ENCODE measurements at places on chromosomes 4 and X. TPM values are rescaled to one million over a fixed set of nuclear protein-coding genes. Genes with fewer than 3 reads are reported as not detected.

GRCh38 chrX:39601231-39602177, 496.3 kb downstream of the BCOR start:
- no peak for DNase-seq

- DNase-seq = no peak
Measured at GRCh38 chr4:165506849-165507248, 128.0 kb downstream of the CPE start.

The KCND1 gene
- total RNA-seq = 0.26 TPM

The HSFX2 gene
- total RNA-seq = not detected

- DNase-seq = peak; percentile 38
Measured at GRCh38 chr4:176792326-176793059, at the start of gene VEGFC. Gene VEGFC, minus strand, starts transcription at chr4:176792922. Its CDS starts 611 bp downstream, at chr4:176792311.

GRCh38 chr4:151226004-151226932, 50.7 kb upstream of the PRSS48 start:
- DNase-seq = peak; percentile 92

The ASB12 gene
- not detected for total RNA-seq

DNA sequence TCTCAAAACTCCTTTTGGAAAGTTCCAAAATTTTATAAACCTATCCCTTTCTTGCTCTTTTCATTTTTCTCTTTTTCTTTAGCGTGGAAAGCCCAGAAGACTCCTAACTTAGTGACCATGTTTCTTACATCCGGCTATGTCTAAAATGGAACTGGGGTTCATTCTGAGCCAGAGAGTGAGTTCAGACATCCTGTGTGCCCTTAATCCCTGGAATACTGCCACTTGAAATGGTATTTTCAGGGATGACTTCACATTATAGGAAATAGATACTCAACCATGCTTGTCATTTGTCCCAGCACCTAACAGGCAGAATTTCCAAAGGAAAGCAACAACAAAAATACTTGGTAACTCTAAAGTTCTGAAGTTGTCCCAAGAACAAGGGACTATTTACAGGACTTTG, 379.6 kb downstream of the ARHGAP24 start:
- no peak for DNase-seq

The ATP1B4 gene
- not detected for total RNA-seq

DNA sequence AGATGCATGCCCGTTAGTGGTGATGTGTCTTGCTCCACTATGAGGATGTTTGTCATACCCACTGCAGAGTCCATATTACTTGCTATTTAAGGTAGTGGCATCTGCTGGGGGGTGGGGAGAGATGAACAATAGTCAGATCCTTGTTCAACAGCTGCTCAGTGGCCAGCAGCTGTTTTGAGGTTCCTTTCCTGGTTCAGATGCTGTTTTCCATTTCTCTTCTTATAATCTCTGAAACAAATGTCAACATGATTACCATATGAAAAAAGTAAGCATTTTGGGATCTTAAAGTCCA, 1567.9 kb upstream of the TENM3 start:
- DNase-seq = no peak

- peak; percentile 88 for DNase-seq
Measured at GRCh38 chr4:154719087-154719486, 24.7 kb upstream of the LRAT start.

DNA sequence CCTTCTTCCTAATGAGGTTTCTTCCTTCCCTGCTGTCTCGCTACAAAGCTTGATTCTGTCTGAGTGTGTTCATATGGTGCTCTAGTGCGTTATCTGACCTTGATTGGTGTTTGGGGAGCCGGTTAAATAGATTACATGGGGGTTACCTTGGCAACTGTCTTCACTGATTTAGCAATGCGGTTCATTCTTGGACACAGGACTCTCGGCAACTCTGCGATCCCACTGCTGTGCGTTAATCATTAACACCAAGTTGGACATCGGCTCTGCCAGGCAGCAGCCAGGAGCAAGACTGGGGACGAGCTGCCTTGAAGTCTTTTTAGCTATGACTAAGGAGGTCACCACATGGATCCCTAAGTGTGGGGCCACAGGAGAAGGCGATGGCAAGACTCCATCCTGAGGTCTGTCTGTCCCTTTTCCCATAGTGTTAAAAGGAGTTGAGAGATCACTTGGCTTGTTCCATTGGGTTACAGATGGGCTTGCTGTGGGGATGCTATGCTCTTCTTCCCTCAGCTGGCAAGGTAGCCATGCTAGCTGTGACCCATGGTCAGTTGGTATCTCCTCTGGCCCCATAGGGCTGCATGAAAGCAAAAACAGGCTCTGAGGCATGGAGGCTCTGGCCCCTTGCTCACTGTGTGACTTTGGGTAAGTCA, 93.4 kb upstream of the MAMLD1 start:
- DNase-seq = no peak

GRCh38 chr4:98166025-98166730, 22.9 kb upstream of the STPG2 start:
- DNase-seq = peak; percentile 92

The NOCT gene
- 12.0 TPM for total RNA-seq

The F8A2 gene
- not detected for total RNA-seq
